NCI-H510A (cell line): ENCODE measurements at places on chromosomes 5 and 9.
A peak's percentile ranks its signal among the peaks of the same experiment; 100 is the strongest.

- DNase-seq: no peak
Observed at GRCh38 chr5:79108792-79109191, 2.8 kb upstream of the BHMT start.

DNA sequence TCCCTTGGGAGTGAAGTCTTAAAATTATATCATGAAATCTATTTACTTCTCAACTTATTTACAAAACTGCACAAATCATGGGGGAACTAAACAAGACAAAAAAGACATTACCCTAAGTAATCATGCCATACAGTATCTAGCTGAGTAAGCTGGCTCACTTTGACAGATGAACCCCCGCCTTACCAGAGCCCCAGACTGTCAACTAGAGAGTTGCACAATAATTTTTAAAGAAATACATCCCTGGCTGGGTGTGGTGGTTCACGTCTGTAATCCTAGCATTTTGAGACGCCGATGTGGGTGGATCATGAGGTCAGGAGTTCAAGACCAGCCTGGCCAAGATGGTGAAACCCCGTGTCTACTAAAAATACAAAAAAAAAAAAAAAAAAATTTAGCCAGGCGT, 62.3 kb downstream of the LPAR1 start:
- DNase-seq: no peak

DNA sequence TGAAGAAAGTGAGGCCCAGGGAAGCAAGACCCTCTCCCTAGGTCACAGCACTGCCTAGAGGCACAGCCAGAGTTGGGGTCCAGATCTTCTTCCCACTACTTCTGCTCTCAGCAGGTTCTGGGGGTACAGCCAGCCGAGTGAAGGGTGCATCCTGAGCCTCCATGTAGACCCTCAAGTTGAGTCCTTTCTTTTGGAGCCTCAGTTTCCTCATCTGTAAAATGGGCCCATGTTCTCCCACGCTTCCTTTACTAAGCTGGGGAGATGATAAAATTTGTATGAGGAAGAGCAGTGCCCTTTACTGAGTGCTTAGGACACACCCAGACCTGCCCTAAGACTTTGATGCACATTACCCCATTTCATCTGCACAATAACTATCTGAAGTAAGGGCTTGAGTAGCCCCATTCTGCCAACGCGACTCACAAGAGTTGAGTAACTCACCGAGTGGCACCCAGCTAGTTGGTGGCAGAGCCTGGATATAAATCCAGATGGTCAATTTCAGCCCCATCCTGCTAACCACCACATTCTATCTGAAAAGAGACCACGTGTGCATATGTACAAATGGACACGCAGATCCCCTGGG, 64.3 kb upstream of the GGTA1 start:
- no peak for DNase-seq

- DNase-seq: no peak
Observed at GRCh38 chr9:113868501-113868900, 7.6 kb upstream of the ZNF618 start.

DNA sequence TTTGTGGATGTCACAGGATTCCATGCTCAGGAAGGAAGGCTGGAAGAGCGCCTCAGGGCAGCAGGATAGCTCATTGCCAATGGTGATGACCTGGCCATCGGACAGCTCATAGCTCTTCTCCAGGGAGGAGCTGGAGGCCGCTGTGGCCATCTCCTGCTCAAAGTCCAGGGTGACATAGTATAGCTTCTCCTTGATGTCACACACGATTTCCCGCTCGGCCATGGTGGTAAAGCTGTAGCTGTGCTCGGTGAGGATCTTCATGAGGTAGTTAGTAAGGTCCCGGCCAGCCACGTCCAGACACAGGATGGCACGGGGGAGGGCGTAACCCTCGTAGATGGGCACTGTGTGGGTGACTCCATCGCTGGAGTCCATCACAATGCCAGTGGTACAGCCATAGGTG, 24.3 kb upstream of the RAPGEF6 start:
- DNase-seq: no peak

DNA sequence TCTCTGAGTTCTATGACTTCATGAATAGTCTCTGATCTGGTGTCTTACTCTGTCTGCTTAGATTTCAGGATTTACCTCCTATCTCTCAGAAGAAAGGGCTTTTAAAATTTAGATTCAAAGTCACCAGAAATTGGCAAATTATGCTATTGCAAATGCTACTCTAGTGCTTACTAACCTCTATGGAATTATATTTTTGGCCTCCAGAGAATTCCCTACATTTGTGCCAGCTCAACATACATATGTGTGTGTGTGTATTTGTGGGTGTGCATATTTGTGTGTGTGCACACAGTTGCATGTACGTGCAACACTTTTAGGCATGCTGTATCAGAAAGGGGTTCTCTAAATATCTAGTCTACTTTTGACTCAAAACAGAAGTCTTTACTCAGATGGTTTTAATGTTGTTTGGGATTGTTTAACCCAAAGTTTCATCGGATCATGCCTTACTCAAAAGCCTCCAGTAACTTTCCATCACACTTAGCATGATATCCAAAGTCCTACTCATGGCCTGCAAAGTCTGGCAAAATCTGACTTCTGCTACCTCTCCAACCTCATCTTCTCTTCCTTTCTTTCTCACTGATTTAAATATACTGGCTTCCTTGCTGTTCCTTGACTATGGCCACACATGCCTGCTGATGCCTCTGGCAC, 147.6 kb upstream of the NR3C1 start:
- no peak for DNase-seq

DNA sequence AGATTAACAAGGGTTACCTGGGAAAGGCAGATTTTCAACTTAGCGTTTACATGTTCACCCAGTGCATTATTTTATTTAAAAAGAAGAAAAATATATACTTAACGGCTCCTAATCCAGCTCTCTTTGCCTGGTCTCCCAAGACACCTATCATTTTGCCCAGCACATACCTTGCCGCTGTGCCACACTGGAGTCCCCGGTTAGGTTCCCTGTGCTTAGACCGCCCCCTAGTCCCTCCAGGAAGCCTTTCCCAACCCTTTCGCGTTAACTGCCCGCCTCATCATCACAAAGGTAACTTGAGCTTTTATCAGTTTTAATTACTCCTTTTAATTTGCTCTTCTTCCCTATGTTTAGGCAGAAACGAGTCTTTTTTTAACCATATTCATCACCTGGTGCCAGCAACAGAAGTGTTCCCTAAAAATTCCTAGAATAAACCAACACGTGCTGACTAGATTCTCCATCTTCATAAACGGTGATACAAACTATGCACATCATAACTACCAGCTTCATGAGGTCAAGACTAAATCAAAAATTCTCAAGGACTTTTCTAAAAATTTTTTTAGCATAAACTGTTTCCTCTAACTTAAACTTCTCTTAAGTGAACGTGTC, 19.7 kb downstream of the DNAJA1 start:
- DNase-seq: no peak

- DNase-seq: no peak
Observed at GRCh38 chr5:32000731-32001130, 173.4 kb downstream of the GOLPH3 start.

DNA sequence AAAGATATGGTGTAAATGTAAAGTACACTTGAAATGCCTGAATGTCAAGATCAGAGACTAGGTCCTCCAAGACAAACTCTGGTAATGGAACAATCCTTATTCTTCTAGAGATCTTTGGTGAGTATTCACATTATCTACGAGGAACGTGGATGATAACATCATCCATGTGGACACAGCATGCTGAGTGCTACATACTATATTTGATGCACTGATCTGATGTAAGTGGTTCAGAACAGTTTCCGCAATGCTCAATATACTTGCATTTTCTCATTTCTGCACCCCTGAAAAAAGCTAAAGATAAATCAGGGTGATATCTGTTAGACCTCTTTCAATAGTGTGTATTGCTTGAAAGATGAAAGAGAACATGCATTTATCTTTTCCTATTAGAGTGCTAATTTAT, 226.8 kb downstream of the EFNA5 start:
- DNase-seq: no peak

- no peak for DNase-seq
Observed at GRCh38 chr9:133681658-133682306, 45.6 kb downstream of the DBH start.

- no peak for DNase-seq
Observed at GRCh38 chr5:56564541-56565282, 250.6 kb upstream of the MAP3K1 start.

GRCh38 chr5:2263763-2264162, 381.0 kb upstream of the IRX4 start:
- DNase-seq: no peak

GRCh38 chr9:130768265-130768664, 66.8 kb upstream of the ABL1 start:
- no peak for DNase-seq

DNA sequence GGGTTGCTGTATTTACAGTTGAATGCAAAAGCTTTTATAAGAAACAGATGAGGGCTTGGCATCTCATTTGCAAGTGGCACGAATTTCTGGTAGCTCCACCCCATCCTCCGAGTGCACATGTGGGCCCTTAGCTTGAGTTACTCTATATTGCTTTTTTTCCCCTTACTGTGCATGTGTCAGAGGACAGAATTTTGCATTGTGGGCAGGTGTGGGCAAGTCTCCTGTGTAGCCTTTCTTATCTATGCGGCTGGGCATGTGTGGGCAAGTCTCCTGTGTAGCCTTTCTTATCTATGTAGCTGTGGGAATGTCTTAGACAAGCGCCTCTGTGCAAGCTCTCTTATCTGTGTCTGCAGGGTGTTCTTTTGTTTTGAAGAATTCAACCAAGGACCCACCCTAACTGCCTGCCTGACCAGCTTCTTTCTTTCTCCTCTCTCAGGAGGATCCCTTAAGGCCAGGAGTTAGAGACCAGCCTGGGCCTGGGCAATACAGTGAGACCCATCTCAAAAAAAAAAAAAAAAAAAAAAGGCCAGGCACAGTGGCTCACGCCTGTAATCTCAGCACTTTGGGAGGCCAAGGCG, 34.1 kb upstream of the SIL1 start:
- DNase-seq: no peak

GRCh38 chr9:88998911-88999310, 7.6 kb downstream of the S1PR3 start:
- DNase-seq: no peak

DNA sequence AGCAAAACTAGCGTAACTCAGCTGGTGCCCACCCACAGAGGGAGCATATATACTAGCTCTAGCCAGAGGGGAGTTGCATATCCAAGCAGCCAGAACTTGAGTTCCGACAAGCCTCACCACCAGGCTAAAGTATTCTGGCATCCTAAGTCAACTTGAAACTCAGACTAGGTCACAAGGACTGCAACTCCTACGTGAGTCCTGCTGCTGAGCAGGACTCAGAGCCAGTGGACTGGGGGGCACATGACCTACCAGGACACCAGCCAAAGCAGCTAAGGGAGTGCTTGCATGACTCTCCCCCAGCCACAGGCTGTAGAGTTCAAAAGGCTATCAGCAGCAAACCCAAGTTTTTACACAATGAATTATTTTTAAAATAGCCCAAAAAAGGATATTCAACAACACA, 26.1 kb downstream of the SPDL1 start:
- no peak for DNase-seq

GRCh38 chr9:93673021-93673838, 96.8 kb downstream of the PHF2 start:
- peak; percentile 12 for DNase-seq

DNA sequence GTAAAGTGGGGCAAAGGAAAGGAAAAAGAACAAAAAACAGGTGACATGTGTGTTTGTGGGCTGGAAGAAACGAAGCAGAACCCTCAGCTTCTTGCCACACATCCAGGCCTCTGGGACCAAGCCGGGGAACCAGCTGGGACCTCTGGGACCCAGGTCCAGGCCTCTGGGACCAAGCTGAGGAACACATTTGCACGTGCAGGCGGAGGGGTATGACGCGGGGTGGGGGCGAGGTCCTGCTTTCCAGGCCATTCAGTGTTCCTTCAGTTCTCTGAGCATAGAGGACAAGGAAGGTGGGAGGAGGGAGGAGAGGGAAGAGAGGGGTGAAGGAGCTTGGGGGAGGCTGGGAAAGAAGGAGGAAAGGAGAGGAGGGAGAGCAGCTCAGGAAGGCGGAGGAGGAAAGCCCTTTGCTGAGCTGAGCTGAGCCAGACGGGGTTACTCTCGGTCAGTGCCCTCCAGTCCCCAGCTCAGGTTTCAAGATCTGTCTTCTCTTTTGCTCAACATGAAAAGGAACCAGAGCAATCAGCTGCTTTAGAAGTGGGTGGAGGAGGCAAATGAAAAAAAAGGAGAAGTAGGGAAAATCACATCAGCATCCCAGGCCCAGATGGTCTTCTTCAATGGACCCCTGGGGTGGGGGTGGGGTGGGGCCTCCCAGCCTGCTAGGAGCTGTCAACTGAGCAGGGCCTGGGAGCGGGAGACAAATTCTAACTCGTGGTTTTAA, 59.1 kb downstream of the ABCA1 start:
- DNase-seq: peak; percentile 36

GRCh38 chr9:87405677-87406542, 91.8 kb upstream of the DAPK1 start:
- DNase-seq: no peak

GRCh38 chr5:53418826-53419658, 61.4 kb upstream of the FST start:
- no peak for DNase-seq

GRCh38 chr9:98021306-98022040, 35.1 kb upstream of the NANS start:
- DNase-seq: no peak

DNA sequence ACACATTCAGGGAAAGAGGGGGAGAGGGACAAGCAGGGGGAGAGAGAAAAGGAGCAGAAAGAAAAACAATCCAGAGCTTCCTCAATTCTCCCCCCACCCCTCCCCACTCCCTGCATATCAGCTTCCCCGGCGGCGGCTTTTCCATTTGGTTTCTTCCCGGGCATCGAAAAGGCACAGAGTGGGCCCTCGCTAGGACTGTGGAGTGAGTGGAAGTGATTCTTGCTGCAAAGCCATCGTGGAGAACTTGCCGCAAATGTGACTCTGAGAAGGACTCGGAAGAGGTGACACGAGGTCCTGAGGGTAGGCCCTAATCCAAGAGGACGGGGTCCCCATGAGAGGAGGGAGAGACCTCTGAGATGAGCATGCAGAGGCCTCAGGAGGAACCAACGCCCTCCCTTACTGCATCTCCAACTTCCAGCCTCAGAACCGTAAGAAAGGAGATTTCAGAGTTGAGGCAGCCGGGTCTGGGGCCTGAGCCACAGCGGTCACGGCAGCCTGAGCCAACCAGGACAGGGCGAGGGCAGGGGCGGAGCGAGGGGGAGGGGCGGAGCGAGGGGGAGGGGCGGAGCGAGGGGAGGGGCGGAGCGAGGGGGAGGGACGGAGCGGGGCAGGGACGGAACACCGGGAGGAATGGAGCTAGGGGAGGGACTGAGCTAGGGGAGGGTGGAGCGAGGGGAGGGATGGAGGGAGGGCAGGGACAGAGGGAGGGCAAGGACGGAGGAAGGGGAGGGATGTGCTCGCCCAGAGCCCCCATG, 21.2 kb upstream of the SARDH start:
- no peak for DNase-seq

- no peak for DNase-seq
Observed at GRCh38 chr9:93575796-93576257, 557 bp upstream of the PHF2 start.

DNA sequence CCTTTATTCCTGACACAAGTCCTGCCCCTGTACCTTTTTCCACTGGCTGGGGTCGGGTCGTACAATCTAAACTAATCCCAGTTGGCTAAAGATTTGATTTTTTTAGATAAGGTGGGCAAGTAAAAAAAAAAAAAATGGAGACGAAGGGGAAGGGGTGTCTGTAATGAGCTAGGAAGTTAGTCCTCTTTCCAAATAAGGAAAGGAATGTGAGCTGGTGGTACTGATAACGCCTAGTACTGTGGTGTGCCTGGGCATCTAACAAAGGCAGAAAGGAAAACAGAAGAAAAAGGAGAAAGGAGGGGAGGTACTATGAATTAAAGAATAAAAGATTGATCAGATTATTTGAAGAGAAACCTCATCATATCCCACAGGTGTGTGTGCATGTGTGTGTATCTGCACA, 21.3 kb downstream of the PRDM9 start:
- no peak for DNase-seq
